ENCODE measurements at places on chromosomes 11 and 22.

DNA sequence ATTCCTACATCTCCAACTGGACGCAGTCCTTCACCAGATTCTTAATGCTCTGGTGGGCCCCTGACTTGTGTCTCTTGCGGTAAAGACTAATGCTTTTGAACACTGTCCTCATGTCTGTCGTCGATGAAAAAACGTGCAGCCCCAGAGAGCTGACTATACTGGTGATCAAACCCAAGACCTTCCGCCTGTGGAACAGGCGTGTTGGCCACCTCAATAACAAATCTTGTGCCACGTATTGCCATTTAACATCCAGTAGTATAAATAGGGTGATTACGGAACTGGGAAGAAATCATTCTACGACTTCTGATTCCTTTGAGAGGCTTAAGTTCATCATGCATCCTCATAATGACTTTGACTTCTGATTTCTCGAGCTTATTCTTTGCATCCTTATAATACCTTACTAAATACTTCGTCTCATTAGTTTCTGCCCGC lies 45.6 kb downstream of the OR4D9 start:
- DNase-seq = no peak

DNA sequence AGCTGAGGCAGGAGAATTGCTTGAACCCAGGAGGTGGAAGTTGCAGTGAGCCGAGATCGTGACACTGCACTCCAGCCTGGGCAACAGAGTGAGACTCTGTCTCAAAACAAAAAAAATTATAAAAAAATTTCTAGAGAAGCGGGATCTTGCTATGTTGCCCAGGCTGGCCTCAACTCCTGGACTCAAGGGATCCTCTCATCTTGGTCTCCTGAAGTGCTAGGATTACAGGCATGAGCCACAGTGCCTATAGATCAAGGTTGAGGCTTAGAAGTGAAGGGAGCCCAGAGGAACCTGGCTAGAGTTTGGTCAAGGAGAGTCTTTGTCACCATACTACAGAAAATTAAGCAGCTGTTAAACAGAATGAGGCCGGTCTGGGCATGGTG lies 1.4 kb upstream of the MCM5 start:
- DNase-seq = no peak

DNA sequence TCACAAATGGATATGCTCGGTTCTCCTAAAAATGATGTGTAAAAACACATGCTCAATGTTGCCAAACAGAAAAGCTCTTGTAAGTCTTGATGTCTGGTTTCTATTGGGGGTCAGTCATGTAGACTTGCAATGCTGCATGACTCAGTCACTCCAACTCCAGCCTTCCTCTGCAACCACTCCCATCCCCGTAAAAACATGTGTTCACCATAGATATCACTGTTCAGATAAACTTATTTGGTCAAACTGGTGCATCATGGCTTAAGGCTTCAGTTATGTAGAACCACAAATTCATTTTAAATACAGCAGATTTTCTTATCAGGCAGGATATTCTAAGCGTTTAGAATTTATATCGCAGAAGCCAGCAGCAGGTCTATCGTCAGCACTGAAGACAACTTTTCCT lies 298.4 kb upstream of the LUZP2 start:
- DNase-seq = no peak

DNA sequence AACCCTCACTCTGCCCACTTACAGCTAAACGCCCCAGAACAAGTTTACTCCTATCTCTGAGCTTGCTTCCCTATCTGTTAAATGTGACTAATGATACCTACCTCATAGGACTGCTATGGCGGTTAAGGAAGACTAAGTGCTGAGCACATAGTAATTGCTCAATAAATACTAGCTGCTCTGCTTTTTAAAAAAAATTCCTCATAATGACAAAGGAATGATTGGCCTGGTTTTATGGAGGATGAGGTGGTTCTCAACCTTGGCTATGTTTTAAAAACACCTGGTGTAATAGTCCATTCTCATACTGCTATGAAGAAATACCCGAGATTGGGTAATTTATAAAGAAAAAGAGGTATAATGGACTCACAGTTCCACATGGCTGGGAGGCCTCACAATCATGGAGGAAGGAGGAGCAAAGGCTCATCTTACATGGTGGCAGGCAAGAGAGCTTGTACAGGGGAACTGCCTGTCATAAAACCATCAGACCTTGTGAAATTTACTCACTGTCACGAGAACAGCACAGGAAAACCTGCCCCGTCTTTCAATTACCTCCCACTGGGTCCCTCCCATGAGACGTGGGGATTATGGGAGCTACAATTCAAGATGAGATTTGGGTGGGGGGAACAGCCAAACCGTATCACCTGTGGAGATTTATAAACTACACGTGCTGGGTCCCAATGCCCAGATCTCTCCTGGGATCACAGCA lies 127.2 kb upstream of the SYT13 start:
- DNase-seq = no peak

DNA sequence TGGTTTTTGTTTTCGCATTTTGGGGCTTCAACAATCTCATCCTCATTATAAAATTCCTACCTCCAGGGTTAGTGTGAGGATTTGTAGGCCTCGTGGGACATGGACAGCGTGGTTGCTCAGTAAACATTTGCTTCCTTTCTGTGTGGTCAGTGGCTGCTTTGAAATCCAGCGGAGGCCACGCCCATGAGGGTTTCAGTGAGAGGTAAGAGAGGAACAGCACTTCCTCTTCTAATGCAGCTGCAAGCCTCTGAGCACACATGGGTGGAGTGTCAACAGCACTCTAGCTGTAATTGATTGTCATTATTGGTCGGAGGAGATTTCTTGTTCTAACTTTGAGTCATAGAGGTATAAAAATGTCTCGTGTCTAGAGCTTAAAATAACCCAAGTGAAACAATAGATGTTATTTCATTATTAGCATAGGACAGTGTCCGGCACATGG lies 6.0 kb upstream of the ARHGAP42 start:
- no peak for DNase-seq

GRCh38 chr11:32430568-32431381 lies 4.6 kb downstream of the WT1 start:
- DNase-seq = no peak

Measured in activated CD8-positive, alpha-beta memory T cell treated with anti-CD3 and anti-CD28 coated beads, Interleukin-2, amount 50 U/mL, for 4 hours (primary cell).